ENCODE measurements at places on chromosomes 6 and 20.

- no peak for DNase-seq
Measured at GRCh38 chr20:61786230-61786629, 279.5 kb downstream of the TAF4 start.

DNA sequence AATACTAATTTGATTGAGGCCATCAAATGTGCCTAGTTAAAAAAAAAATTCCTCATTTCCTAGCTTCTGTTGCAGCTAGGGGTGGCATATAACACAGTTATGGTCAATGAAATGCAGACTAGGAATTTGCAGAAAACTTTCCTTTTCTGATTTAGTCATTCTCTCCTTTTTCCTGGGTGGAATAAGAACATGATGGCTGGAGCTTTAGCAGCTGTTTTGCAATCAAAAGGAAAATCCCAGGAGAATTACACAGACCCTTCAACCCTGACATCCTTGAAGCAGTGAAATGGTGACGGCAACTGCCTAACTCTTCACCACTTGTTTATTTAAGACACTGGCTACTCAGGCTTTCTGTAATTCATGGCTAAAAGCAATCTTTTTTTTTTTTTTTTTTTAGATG is 23.1 kb upstream of the RIMS4 start:
- DNase-seq = no peak

DNA sequence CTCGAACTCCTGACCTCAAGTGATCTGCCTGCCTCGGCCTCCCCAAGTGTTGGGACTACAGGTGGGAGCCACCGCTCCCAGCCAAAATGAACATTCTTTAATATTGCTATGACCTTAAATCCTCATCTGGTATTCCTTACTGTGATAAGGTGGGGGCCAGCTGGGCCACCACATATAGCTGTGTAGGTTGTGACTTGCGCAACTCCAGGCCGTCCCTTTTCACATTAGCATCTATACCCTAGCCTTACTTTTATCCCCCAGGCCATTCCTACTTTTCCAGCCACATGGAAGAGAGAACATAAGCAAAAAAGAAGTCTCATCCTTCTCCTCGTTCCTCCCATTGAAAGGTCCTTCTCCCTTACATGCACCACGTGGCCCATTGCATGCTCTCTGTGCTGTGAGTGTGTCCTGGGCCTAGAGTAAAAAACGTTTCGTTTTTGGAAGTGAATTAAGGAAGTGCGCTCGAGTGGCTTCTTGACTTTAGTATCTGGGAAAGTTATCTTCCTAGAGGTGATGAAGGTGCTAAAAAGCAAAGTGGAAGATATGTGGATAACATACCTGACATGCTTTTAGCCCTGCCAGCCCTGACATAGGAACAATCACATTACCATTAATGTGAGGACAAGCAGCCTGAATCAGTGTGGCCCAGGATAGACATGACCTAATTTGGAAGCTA is 56.8 kb upstream of the KIF13A start:
- no peak for DNase-seq

GRCh38 chr6:165656581-165657324 is 6.3 kb downstream of the PDE10A start:
- no peak for DNase-seq

- no peak for DNase-seq
Measured at GRCh38 chr6:54719633-54720032, 126.9 kb upstream of the FAM83B start.

GRCh38 chr20:45097485-45098102 is 3.3 kb downstream of the KCNS1 start:
- peak; percentile 49 for DNase-seq

GRCh38 chr6:160137989-160138835 is 16.6 kb downstream of the SLC22A1 start:
- DNase-seq = peak; percentile 73

DNA sequence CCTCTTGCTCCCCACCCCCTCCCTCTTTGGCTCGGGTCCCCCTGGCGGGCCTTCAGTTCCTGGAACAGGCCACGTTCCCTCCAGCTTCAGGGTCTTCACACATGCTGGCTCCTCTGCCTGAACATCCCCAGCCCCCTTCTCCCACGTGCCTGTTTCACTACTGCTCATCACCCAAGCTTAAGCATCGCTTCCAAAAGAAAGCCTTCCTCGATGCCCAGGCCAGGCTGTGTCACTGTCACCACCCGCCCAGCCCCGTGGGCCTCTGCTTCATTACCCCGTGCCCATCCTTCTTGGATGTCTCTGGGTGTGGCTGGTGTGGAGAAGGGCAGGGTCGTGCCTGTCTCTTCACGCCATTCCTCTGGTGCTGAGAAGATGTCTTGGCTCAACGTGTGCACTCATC is 2.8 kb downstream of the DLGAP4 start:
- DNase-seq = no peak

DNA sequence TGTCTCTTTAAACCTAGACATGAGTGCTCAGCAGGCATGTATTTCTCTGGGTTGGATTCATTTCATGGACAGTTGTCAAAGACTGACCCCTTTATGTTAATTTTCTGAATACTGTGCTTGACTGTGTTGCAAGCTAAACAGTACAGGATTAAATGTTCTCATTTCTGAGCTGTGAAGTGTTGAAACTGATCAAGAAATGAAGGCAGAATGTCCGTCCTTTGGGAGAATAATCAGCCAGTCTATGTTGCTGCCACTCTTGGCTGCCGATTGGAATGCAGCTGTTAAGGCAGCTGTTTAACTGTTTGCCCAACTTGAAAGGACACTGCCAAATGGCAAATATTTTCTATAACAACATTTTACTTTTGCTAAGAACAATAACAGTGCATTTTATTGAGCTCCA is 87.3 kb downstream of the CEP57L1 start:
- DNase-seq = no peak

GRCh38 chr6:148157841-148158240 is 184.8 kb upstream of the SASH1 start:
- DNase-seq = no peak

GRCh38 chr6:27679964-27680694 is 207.2 kb upstream of the ZNF184 start:
- no peak for DNase-seq

DNA sequence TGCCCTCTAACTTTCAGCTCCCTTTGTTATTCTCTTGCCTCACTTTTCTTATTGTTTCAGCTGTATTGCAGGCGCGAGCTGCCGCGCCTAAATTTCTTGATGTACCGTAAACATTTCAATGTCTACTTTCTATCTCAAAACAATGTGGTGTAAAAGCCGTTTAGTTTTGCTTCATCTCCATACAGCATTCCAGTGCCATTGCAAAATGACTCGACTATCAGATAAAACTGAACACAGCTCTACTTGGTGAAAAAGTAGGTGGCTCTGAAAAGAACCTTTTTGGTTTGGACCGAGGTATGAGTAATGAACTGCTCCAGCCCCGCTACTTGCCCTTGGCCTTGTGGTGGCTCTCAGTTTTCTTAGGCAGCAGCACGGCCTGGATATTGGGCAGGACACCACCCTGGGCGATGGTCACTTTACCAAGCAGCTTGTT is 74.6 kb downstream of the OR2B2 start:
- no peak for DNase-seq

- no peak for DNase-seq
Measured at GRCh38 chr6:33636655-33637054, 15.5 kb downstream of the ITPR3 start.

DNA sequence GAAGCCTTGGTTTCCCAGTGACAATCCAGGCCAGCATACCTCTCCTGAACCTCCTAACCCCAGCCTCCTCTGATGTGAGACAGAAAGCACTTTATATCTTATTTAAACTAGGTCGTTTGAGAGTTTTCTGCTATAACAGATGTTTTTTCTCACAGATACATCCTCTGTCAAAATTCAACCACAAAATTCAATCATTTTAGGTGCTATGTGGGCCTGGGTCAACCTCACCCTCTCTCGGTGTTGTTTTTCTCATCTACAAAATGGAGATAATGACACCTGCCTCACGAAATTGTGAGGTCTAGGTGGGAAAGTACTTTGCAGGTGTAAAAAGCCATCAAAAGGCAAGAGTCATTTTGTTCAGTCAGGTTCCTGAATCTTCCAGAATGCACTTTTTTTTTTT is 46.2 kb upstream of the NFATC2 start:
- no peak for DNase-seq

DNA sequence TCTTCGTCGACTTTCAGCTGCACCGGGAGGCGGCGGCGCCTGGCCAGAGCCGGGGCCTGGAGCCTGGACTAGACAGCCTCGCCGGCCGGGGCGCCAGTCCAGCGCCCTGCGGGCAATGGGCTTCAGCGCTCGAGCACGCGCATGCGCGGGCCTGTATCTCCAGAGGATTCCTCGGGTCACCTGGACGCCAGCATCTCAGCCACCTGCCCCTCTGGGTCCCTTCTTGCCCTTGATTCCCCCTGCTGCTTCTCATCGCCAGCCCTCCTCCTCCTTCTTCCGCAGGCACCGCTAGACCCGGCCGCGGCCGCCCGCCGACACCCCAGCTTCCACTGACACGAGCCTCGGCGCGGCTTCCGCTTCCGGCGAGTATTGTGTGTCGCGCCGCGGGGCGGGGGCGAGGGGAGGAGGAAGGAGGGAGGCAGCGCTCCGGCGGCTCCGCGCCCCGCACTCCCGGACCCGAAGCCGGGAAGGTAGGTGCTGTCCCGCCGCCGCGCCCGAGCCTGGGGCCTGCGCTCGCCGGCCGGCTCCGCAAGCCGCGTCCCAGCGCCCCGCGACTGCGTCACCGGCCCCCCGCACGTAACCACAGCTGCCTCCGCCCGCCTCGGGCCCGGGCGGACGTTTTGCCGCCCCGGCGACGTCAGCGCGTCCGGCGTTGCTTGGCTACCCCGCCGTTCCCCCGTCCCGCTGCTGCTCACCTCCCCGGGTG is at the start of gene TRIM39:
TSS of gene TRIM39 (plus strand) at position 402 of the 706 bp plus-strand sequence. CDS start 2,391 bp downstream, outside the sequence.
- DNase-seq = peak; percentile 91
